HCEC 1CT (cell line): ENCODE measurements at places on chromosomes 5 and 9.

DNA sequence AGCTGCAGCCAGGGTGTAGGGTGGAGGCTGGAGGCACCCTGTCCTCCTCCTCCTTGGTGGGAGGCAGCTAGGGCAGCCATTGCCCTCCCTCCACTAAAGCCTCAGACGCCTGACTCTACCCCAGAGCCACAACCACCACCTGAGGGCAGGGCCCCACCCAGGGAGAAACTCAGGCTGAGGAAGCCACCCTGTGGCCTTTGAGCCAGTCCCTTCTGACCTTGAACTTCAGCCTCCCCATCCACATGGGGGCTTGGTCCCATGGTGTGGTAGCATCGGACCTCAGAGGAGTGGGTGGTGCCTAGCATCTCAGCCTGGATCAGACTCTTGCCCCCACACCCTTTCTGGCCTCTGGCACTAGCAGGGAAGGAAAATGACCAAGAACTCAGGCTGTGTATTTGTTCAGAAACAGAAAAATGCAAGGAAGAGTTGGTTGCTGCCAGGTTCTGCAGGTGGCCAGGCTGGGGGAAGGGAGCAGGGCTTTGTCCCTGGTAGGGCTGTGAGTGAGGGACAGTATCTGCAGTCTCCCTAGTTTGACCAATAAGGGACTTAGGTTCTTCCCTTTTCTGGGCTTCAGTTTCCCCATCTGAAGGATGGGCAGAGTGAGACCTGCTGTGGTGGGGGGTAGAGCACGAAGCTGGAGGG, 3.2 kb downstream of the DAB2IP start:
- no peak for DNase-seq

GRCh38 chr9:127525401-127526188, 74.3 kb downstream of the LRSAM1 start:
- DNase-seq = peak; percentile 67

- DNase-seq = no peak
These were observed 117.6 kb downstream of the SEMA6A start for GRCh38 chr5:116457062-116457461.

DNA sequence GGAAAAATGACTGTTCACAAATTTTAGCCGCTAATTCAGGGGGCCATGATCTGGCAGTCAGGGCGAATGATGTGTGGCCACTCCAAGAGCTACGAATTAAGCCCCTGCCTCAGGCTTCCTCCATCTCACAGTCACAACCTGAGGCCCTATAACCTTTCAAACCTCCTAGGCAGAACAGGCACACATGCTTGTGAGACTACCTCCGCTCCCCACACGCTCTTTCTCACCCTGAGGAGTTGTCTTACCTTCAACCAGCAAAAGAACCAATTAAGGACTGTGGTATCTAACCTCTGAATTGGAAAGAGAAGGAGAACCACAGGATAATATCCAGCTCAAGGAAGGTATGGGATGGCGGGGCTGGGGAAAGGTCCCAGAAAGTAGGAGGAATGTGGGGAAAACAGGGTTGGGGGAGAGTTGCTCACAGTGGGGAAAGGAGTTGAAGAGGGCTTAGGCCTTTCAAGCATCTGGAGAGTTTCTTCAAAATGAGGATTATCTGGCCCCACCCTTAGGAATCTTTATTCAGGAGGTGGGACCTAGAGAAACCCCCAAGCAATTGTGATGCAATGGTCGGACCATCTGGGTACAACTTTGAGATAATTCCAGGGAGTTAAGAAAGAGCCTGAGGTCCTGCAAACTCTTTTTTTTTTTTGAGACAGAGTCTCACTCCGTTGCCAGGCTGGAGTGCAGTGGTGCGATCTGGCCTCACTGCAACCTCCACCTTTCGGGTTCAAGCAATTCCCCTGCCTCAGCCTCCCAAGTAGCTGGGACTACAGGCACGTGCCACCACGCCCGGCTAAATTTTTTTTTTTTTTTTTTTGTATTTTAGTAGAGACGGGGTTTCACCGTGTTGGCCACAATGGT, 5.5 kb downstream of the PCDH1 start:
- DNase-seq = no peak

- DNase-seq = no peak
These were observed 40.9 kb downstream of the SEC61B start for GRCh38 chr9:99262949-99263418.

DNA sequence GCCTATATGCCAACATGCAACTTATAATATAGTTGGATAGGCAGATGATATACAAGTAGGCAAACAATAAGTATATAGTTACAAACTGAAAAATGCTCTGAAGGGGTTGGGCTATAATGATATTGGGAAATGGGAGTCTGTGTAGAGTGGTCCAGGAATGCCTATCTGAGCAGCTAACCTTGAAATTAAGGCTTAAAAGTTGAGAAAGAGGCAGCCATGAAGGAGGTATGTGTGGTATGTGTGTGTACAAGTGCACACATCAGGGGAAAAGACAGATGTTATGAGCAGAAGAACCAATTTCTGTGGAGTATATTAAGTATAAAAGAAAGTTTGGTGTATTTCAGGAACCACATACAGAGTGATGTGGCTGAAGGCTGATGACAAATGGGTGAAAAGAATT, 154.9 kb upstream of the PAPPA start:
- no peak for DNase-seq

DNA sequence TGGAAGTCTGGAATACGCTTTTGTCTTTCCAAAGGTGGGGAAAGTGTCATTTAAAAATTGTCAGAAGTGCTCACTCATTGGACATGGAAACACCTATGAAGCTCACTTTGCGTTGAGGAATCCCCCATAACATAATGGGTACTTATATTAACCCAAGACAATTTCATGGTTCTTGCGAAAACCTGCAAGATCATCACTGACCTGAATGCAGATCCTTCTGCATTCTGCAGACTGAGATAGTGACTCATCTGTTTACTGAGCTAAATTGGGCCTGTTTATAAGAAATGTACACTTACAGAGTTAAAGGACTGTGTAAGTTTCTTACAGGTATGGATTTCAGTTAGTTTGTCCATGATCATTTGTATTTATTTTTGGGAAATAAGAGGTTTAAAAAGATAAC, 153.0 kb downstream of the HMHB1 start:
- DNase-seq = peak; percentile 45
